ENCODE measurements at places on chromosomes 12 and 14. TPM values are rescaled to one million over a fixed set of nuclear protein-coding genes. Genes with fewer than 3 reads are reported as not detected.

DNA sequence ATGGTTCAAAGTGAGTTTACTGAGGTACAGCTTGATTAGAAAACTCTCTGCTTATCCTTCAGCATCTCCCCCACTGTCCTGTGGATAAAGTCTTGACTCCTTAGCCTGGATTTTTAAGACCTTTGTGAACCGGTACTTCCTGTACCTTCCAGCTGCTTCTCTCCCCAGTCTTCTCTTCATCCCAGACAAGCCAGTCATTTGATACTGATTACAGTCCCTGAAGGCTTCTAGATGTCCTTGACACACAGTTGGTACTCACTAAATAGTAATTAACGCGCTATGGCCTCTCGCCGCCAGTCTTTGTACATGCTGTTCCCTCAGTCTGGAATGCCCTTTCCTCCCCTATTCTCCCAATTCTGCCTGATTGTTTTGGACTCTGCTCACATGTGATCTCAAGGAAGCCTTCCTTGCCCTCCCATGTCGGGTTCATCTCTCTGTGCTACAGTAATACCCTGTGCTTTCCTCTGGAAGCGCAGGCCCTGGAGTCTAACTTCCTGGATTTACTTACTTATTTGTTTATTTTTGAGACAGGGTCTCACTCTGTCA is 50.6 kb upstream of the PTGR2 start:
- H3K27me3 ChIP-seq: no peaks in the 10 kb centered on the region
- no peak overlapping the region for H3K4me3 ChIP-seq

Gene CDK17
- total RNA-seq: 37.6 TPM

Gene GNPTAB
- total RNA-seq: 93.6 TPM

Gene STON2
- total RNA-seq: not detected

Measured in activated T-helper 2 cell treated with anti-CD3 and anti-CD28 coated beads, Interferon-gamma antibody, Interleukin-2, Interleukin-4, amounts not matched to agents 10 μg/mL and 5 μg/mL and 100 μg/mL, durations not matched to agents 14 hours and 24 hours and 36 hours (primary cell).